Naive thymus-derived CD4-positive, alpha-beta T cell (primary cell): ENCODE measurements at places on chromosomes 3 and 15.

DNA sequence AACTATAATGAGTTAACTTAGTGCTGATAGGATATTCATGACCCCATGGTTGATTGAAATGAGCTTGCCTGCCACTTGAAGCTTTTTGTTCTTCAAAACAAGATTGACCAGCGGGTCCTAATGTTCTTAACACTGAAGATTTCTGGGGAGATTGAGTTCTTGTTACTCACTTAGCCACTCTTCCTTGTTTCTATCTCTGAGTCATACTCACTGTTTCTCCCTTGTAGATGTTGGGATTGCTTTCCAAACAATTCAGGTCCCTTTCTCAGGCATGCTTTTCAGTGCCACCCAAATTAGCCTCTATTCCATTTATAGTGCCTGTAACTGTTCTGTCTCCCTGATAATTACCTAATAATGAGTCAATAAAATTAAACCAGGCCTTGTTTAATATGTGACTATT lies 517.0 kb downstream of the SQOR start:
- no peak overlapping the region for H3K27ac ChIP-seq
- no peak overlapping the region for H3K4me3 ChIP-seq

DNA sequence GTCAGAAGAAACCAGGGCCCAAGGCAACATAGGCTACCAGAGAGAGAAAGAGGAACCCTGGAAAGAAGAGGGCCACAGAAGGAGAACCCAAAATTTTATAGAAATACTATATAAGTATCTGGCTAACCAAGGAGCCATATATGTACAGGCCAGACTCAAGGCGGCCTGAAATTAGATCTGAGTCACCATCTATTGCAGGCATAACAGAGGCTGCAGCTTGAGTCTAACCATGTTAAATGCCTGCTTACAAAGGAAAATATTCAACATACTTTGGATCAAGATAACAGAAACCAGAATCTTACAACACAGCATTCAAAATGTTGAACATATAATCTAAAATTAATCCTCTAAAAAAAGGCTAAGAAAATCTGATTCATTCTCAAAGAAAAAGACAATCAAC lies 23.1 kb downstream of the IGSF11 start:
- H3K4me3 ChIP-seq, result no peak overlapping the region
- H3K27me3 ChIP-seq, result no peaks in the 10 kb centered on the region
- no peaks in the 10 kb centered on the region for H3K36me3 ChIP-seq
- H3K4me1 ChIP-seq, result no peaks in the 10 kb centered on the region
- no peak overlapping the region for H3K27ac ChIP-seq

GRCh38 chr3:29559741-29560465 lies 279.0 kb downstream of the RBMS3 start:
- H3K4me1 ChIP-seq, result no peaks in the 10 kb centered on the region
- H3K27ac ChIP-seq, result no peak overlapping the region
- H3K4me3 ChIP-seq, result no peak overlapping the region
- DNase-seq, result no peak
- no peaks in the 10 kb centered on the region for H3K27me3 ChIP-seq

GRCh38 chr3:10419637-10420232 lies 85.7 kb downstream of the ATP2B2 start:
- peak; percentile 27 for DNase-seq
- H3K4me3 ChIP-seq, result no peak overlapping the region
- H3K36me3 ChIP-seq, result no peaks in the 10 kb centered on the region
- peaks cover 7% of the 10 kb centered on the region for H3K4me1 ChIP-seq

DNA sequence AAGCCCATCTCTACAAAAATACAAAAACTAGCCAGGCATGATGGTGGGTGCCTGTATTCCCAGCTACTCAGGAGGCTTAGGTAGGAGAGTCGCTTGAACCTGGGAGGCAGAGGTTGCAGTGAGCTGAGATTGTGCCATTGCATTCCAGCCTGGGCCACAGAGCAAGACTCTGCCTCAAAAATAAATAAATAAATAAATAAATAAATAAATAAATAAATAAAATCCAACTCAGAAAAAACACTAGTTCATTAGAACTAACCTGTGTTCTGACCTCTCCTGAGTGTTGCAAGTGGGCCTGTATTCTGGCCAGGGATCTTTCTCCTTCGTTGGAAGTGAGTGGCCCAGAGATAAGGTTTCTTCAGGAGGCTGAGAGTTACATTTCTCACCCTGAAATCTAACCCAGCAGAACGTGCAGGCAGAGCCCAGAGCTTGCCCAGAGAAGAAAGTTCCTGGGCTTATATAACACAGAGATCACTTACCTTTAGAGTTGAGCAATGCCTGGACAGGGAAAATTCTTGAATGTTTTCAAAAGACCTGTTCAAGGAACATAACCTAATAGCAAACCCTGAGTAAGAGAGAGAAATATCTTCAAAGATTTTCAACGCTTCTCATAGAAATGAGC lies 583.9 kb downstream of the MCTP2 start:
- DNase-seq, result no peak
- no peak overlapping the region for H3K4me3 ChIP-seq
- H3K36me3 ChIP-seq, result no peaks in the 10 kb centered on the region
- H3K27ac ChIP-seq, result no peak overlapping the region
- no peaks in the 10 kb centered on the region for H3K4me1 ChIP-seq

DNA sequence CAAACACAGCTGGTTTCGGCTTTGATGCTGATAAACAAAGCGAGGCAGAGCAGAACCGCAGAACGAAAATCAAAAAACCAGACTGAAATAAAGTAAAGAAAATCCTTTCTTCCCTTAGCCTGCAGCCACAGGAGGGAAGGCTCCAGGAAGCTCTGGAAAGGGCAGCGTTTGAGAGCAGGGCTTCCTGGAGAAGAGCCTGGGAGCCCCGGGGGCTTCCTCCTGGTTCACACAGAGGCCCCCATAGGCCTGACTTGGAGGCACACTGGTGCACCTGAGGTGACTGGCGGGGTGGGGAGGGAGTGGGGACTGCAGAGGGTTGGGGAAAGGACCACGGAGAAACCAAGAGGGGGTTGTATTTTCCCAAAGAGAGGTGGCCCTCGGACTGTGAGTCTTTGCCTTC lies 98.8 kb upstream of the WNT5A start:
- H3K27ac ChIP-seq, result no peak overlapping the region
- DNase-seq, result no peak
- H3K36me3 ChIP-seq, result no peaks in the 10 kb centered on the region
- H3K4me3 ChIP-seq, result no peak overlapping the region
- no peaks in the 10 kb centered on the region for H3K27me3 ChIP-seq
- no peaks in the 10 kb centered on the region for H3K4me1 ChIP-seq

DNA sequence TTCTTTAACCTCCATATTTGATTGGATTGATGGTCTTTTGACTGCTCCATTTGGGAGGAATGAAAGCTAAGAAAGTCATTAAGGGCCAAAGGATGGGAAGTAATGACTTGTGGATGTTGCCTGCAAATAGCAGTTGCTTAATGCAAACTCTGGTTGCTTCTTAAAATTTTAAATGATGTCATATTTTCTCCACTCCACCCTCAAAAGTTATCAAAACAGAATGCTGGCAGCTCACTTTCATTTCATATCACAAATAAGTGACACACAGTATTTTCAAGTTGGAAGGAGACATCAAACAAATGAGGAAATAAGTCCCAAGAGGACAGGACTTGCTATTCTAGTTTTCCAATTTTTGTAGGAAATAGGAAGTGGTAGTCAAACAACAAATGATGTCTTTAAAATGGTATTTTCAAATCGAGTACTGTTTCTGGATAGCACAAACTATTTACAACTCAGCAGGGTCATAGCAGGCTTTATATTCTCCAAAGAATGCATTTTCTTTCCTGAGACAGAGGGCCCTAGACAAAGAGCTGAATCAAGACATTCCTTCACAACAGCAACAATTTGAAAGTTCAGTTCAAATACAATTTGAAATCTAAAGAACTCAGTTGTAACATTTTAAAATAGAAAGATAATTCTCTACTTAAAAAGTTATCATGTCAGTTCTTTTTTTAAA lies 165.1 kb upstream of the UBE2E1 start:
- no peak for DNase-seq
- H3K36me3 ChIP-seq, result no peaks in the 10 kb centered on the region
- H3K27ac ChIP-seq, result no peak overlapping the region
- H3K4me1 ChIP-seq, result no peaks in the 10 kb centered on the region
- no peaks in the 10 kb centered on the region for H3K27me3 ChIP-seq
- no peak overlapping the region for H3K4me3 ChIP-seq
